IPS DF 6.9 (cell line): ENCODE measurements at places on chromosomes 7 and 10.

DNA sequence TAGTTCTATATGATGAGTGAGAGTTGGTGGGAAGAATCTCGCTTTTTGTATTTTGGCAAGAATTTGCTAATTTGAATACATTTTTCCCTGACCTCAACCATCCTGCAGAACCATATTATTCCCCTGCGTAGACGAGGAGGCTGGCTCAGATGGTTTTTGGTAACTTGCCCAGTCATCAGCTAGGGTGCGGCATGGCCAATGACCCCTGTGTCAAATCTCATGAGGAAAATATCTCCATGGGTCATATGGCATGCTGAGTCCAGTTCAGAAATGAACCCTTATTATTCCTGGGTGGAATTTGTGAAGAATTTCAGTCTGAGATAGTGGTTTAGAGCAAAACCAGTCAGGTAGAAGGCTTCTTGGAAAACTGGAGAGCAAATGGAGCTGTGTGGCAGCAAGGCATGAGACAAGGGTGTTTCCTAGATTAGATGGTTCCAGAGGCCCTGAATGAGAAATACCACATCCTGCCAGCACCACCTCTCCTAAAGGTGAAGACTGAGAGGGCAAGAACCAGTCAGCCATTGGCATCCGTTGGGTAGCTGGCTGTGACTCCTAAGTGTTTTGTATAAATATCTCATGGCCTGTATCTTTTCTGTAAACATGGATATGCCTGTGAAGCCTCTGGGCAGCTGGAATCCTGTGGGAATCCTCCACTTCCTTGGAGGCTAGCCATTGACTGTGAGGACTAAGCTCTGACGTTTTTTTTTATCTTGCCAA is 5.8 kb upstream of the UPP1 start:
- DNase-seq = no peak

DNA sequence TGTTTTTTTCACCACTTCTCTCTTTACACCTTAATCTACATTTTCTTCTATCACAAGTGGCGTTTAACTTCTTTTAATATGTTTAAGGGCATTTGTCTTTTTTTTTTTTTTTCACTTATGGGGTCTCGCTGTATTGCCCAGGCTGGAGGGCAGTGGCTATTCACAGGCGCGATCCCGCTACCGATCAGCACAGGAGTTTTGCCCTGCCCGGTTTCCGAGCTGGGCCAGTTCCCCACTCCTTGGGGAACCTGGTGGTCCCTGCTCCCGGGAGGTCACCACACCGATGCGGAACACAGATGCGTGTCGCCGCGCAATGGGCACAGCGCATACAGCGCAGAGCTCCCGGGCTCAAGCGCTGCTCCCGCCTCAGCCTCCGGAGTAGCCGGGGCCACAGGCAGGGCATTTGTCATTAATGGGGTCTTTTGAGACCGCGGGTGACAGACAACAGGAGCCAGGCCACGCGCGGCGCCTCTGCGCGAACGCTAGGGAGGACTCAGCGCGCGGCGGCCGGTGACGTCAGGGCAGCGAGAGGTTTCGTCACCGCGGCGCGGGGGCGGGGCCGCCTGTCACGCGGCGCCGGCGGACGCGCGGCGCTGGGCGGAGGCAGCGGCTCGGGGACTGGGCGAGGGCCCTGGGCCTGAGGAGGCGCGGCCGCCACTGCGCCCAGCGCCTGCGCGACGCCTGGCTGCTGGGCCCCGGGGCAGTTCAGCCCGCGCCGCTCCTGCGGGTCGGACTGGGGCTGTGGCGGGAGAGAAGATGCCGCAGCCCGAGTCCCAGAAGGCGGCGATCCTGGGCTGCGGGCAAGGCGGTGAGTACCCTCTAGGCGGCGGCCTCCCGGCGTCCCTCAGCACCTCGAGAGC is at the start of gene GALNT11:
Gene GALNT11 (plus strand): TSS at position 598 of the 860 bp plus-strand sequence. CDS start 68,554 bp downstream, outside the sequence.
- peak; percentile 39 for DNase-seq

DNA sequence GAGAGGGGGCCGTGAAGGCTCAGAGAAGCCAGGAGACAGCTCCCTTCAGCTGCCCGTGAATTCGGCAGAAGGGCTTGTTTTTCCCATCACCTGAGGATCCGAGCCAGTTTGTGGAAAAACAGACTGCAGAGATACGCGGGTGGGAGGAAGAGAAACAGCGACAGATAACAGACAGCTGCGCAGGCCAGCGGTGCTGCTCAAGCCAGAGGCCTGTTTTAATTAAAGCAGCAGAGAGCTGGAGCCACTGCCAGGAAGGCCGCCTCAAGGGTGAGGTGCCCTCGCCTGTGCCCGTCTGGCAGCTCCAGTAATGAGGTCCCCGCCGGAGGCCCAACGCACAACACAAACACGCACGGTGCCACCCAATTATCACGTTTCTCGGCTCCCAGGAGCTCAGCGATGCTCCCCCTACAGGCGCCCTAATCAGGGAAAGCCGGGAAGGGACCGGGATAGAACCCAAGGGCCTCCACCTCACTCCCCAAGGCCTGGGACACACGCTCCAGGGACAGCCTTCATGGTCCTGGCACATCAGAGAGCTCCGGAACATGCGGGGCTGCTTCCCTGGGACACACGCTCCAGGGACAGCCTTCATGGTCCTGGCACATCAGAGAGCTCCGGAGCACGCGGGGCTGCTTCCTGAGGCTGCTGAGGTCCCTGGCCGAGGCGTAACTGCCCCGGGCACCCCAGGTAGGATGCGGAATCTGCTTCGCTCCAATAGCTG is 60.6 kb upstream of the DNAAF5 start:
- DNase-seq = peak; percentile 9

GRCh38 chr10:110805292-110805691 is 66.4 kb upstream of the PDCD4 start:
- no peak for DNase-seq

DNA sequence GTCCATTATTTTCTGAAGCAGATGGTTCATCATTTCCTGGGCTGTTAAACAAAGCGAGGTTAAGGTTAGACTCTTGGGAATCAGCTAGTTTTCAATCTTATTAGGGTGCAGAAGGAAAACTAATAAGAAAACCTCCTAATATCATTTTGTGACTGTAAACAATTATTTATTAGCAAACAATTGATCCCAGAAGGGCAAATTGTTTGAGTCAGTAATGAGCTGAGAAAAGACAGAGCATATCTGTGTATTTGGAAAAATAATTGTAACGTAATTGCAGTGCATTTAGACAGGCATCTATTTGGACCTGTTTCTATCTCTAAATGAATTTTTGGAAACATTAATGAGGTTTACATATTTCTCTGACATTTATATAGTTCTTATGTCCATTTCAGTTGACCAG is 10.1 kb downstream of the BUB3 start:
- no peak for DNase-seq

GRCh38 chr10:68604441-68604840 is 44.3 kb downstream of the TET1 start:
- DNase-seq = no peak

- DNase-seq = no peak
Measured at GRCh38 chr10:78209970-78210369, 176.3 kb downstream of the RPS24 start.

DNA sequence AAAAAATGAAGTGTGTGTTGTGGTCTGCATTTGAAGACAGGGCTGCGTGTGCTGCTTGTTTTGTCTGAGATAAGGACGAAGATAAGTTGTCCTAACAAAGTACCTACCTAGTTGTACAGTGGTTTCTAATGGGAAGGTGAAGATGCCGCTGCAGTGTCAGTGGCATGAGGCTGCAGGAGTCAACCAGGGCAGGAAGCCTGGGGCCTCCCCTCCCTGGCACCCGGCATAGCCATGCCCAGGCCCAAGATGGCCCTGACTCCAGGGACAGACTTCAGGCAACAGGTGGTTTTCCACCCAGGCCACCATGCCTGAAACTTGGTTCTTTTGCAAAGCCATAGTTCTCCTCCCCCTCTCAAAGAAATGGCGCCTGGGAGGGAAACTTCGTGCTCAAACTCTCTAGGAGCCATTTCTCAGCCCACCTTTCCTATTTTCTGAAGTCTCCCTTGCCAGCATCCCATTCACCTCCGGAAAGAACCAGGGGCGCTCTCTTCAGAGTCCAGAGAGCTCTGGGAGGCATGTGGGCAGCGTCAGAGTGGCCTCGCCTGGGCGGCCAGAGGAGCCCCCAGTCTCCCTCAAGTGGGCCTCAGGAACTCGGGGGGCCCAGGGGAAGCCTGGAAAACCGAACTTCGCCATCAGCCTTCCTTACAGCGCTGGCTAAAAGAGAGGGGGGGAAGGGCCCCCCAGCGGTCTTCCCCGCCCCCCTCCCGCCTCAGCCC is 2.1 kb upstream of the KAT6B start:
- no peak for DNase-seq

DNA sequence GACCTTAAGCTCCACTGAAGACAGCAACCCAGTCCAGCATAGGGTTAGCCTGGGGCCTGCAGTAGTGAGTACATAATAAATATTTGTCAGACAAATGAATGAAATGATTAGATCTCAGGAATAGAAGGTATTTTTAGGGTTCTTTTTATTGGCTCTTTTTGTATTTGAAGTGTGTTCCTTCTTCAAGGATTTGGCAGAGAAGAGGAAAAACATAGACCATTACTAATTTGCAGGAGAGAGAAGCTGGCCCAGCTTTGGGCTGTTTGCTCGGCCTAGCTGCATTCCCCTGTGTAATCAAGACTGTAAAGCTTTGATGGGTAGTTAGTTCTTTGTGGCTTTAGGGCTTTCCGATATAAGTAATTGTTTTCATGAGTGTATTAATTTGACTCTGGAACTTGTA is 64.2 kb downstream of the CNNM2 start:
- DNase-seq = no peak

- no peak for DNase-seq
Measured at GRCh38 chr10:133405272-133405671, 11.3 kb downstream of the MTG1 start.

GRCh38 chr7:152341039-152341913 is 94.5 kb downstream of the KMT2C start:
- no peak for DNase-seq

DNA sequence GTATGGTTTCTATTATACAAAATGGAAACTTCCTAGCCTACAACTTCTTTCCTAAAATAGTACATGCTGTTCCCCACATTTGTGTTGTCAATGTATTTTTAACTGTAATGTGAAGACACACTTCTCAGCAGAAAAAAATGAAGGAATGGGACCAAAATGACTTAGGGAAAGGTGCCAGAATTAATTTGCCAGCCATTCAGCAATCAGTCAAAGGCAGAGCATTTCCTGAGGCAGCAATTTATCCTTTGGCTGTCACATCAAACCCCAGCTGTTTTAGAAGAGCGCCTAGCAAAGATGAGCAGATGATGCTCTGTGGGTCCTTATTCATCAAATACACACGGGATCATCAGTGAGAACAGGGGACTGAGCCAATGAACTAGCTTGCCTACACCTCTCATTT is 592.5 kb downstream of the KCNMA1 start:
- no peak for DNase-seq

DNA sequence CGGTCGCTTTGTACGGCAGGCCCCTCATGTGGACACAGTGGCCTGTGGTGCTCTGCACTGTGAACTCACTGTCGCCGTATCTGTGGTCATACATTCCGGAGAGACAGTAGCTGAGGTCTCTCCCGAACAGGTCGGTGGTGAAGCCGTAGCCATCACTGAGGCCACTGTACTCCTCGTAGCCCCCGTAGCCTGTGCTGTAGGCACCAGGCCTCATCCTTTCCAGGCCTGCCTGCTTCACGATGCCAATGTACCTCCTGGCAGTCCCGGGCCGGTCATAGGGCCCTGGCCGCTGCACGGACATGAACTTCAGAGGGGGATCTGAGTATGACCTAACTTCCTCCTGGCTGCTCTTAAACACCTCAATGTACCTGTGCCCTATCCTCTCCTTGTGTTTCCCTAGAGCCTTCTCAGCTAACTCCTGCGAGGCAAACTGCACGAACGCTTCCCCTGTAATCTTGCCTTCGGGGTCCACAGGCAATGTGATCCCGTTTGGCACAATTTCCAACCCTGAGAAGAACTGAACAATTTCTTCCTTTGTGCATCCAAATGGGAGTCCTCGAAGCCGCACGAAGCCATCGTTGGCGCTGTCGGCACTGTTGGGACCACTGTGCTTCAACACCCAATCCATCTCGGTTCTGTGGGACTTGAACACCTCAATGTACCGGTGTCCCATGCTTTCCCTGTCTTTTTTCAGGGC is 15.7 kb downstream of the FXYD4 start:
- DNase-seq = no peak

DNA sequence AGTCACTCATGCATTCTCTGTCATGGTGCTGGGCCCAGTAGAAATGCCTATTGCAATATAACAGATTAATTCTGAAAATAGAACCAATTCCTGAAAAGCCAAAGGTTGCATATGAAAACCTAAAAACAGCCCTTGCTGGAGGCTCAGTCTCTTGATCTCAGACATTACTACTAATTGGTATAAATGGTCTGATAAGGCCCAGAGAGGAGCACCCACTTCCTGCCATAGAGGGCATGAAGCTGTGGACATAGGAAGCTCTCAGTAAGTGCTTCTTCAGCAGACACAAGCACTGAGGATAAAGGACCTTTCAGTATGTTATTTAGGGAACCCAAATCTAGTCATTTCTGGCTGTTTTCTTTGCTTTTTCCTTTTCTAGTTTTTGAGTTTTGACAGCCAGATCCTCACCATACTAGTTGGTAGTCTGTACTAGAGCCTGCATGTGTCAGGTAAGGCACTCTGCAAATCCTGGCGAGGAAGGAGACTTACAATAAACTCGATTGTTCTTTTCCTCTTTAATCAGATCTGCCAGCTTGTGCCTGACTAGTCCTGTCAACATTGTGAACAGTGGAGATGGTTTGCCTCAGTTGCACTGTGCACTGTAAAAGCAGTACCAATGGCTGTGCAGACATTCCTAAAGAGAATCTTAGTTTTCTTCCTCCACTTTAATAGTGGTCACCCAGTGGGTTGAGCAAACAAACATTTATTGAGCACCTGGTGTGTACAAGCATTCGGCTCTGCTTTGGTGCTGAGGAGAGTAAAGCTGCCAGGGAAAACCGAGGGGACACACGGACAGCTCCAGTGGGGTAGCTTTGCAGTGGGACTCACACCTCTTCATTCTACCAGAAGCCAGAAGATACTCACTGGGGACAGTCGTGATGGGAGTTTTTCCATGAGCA is 140.9 kb downstream of the CHN2 start:
- DNase-seq = no peak

DNA sequence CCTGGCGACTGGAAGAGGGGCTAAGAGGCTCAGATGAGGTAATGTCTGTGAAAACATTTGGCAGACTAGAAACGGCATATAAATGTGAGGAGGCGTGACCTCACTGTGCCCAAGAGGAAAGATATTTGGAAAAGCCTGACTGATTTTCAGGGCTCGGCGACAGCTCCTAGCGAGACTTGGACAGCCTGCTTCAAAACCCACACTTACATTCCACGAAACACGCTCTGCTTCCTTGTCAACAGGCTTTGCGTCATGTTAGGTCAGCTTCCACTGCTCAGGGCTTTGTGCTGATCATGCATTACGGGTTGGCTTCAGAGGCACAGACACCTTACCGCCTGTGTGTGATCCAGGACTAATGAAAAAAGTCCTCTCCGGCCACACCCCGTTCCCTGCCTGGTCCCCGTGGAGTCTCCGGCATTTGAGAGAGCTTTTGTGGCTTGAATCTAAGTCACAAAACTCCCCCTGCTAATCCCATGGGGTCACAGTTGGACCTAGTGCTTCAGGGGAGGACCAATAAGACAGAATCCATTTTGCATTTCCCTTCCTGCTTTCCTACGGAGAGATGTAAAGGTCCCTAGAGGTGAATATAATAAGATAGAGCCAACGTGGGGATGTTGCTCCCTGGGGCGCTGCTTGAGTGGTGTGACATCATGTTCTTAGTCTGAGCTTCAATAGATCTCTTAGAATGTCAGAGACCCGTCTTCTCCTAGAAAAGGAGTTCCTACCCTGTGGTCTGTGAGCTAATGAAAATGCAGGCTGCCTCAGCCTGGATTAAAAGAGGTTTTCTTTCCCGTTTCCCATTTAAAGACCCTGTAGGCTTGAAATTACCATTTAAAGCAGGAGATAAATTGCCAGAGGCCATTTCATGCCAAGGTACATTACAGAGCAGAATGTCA is 25.5 kb downstream of the FGFBP3 start:
- no peak for DNase-seq

- DNase-seq = no peak
Measured at GRCh38 chr10:105247831-105248499, 606.9 kb downstream of the SORCS3 start.
